Psoas muscle (tissue), 8 donors: ENCODE measurements at places on chromosomes 12 and 14. TPM values are rescaled to one million over a fixed set of nuclear protein-coding genes. Genes with fewer than 3 reads are reported as not detected.

DNA sequence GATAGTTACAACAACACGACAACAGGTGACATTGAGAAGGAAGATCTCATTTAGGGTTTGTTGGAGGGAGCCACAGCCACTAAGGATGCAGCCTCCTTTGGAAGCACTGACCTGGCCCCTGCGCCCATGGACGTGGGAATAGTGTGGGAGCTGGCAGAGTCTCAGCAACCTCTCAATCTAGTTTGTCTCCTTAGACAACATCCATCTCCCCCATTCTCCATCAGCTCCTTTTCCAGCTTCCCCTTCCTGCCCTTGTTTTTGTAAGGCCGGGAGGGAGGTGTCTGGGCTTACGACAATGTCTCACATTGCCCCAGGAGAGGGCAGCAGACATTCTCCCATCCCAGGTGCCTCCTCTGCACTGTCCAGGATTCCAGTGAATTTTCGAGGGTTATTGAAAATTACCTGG, 170.2 kb upstream of the PZP start:
- no peak for DNase-seq

GRCh38 chr14:95184413-95184790, 27.1 kb upstream of the DICER1 start:
- no peak for DNase-seq

DNA sequence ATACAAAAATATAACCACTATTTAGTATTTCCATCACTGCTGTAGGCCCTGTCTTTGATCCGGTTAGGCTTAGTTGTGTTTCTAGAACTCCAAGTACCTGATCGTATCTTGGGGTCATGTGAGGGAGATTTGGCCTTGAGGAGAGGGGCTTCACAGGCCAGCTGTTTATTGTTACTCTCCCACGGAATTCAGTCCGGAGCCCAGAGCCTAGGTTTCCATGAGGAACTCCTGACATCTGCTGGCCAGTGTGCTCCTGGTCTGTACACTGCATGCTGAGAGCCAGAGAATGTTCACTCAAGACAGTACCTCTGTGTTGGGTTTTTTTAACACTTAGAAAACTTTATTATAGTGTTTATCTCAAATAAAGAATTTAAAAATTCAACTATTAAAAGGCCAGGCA, 341.0 kb upstream of the TMEM132C start:
- no peak for DNase-seq

- DNase-seq = no peak
These were observed 137.5 kb downstream of the CNTN1 start for GRCh38 chr12:40829738-40830144.

DNA sequence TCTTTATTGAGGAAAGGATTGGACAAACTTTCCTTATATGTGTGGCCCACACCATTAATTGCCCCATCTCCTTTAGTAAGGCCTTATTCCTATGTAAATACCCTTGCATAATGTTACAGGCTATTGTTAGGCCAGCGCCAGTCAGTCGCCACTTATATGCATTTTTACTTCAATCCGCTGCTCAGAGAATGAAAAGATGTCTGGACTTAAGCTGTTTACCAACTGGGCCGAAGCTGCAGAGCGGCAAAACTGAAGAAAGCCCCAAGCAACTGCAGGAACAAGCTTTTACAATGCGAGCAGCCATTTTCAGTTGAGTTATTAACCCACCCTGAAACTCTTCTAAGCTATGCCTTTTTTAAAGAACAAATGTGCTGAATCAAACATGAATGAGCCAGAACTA, 92.1 kb upstream of the OTX2 start:
- DNase-seq = no peak

RNF41 gene
- 28.1 TPM for total RNA-seq

- DNase-seq = no peak
These were observed 11.6 kb downstream of the ATP6V0A2 start for GRCh38 chr12:123723765-123724164.

GRCh38 chr12:18939051-18939450, 190.5 kb upstream of the PLEKHA5 start:
- no peak for DNase-seq

DNA sequence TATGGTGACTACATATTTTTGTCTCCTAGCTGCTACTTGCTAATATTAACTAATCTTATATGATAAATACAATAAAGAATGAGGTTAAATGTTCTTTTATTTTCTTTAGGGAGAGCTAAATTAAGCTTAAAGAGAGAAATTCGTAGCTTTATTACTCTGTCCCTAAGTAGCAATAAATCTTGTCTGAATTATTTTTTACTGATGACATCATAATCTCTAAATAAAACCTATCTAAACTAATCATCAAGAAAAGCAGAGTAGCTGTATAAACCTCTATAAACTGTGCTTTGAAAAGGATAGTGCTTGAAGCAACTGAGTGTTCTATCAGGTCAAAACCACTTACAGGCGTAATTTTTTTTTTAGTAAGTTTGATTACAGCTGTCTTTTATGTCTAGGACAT, 42.5 kb downstream of the METTL25 start:
- no peak for DNase-seq

GRCh38 chr12:49793620-49794019, 34.6 kb downstream of the NCKAP5L start:
- no peak for DNase-seq

MUCL1 gene
- total RNA-seq = not detected

CLEC6A gene
- total RNA-seq = not detected

TMPRSS12 gene
- not detected for total RNA-seq

CHURC1 gene
- total RNA-seq = 86.7 TPM

MCRS1 gene
- 40.2 TPM for total RNA-seq

GLT8D2 gene
- total RNA-seq = 0.71 TPM

GRCh38 chr12:91687052-91688017, 458.3 kb downstream of the BTG1 start:
- no peak for DNase-seq

DNA sequence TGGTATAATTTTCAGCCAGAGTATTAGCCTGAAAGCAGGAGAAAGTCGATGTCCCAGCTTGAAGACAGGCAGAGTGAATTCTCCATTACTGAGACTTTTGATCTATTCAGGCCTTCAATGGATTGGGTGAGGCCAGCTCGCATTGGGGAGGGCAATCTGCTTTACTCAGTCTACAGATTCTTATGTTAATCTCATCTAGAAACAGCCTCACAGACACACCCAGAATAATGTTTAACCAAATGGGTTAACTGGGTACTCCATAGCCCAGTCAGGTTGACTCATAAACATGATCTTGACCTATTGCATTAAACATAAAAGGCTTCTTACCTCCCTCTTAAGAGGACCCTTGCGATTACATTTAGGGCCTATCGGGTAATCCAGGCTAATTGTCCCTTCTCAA, 118.0 kb downstream of the KTN1 start:
- DNase-seq = no peak

EIF2S3B gene
- total RNA-seq = 0.24 TPM

C12orf56 gene
- not detected for total RNA-seq

SLC8A3 gene
- total RNA-seq = 18.0 TPM

NTN4 gene
- total RNA-seq = 3.9 TPM

GRCh38 chr12:80411787-80412186, 32.2 kb upstream of the PTPRQ start:
- DNase-seq = no peak

- no peak for DNase-seq
These were observed 25.6 kb upstream of the KRAS start for GRCh38 chr12:25276199-25276937.

GRCh38 chr12:14111230-14111865, 129.9 kb upstream of the GRIN2B start:
- DNase-seq = no peak

LRIG3 gene
- 2.9 TPM for total RNA-seq

STAT6 gene
- 14.1 TPM for total RNA-seq

DNA sequence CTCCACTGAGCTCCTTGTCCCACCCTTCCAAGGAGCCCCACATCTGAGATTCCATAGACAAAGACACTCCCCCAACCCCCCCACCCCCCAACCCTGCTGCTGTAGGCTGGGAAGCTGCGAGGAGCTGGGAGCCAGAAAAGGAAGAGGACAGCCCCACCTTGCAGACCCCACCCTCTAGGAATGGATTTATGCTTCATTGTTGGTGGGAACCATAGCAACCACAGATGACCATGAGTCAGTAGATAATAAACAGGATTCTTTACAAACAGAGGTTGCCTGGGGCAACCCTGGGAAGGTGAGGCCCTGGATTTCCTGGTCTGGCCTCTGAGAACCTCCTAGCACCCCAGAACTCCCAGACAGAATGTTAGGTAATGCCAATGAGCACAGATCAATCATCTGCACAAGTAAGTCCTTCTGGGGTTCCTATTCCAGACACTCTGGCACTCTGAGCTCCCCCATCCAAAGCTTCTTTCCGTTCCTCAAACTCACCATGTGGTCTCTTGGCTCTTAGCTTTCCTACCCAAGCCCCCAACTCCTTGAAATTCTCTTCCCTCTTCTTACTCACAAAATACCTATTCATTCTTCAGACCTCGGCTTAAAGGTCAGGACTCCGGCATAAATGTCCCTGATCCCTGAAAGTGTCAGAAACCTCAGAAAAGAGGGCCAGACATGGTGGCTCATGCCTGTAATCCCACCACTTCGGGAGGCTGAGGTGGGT, 15.2 kb upstream of the PLEKHG6 start:
- no peak for DNase-seq

GPR162 gene
- total RNA-seq = 2.8 TPM

FAM216A gene
- total RNA-seq = 4.0 TPM

- no peak for DNase-seq
These were observed 40.1 kb upstream of the PARP11 start for GRCh38 chr12:3913278-3913677.

GRCh38 chr14:23299986-23300686, 2.5 kb downstream of the PPP1R3E start:
- DNase-seq = no peak

DNA sequence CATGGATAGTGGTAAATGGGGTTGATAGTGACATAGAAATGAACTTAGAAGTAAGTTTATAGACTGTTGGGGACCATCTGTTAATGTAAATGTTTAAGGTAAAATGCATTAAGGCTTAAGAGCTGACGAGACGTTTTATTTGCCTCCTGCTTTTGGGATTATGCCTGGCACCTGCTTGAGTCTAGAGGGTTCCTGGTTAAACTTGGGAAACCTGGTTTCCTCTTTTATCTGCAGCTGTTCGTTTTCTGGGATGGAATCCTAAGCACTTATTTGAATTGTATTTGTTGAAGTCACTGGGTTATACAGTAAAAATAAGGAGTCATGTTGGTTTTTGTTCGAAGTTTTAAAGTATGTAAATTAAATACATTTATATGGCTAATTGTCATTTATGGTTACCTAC, 914.7 kb downstream of the NRXN3 start:
- no peak for DNase-seq

SPATS2 gene
- 10.6 TPM for total RNA-seq
